ENCODE measurements at places on chromosomes 2 and 18. TPM values are rescaled to one million over a fixed set of nuclear protein-coding genes. Genes with fewer than 3 reads are reported as not detected.

The PTPRN gene
- total RNA-seq, result 0.86 TPM

The CD226 gene
- 0.97 TPM for total RNA-seq

The NEMP2 gene
- 3.9 TPM for total RNA-seq

The CHRND gene
- total RNA-seq, result not detected

The CYP27A1 gene
- 16.1 TPM for total RNA-seq

The NLRC4 gene
- total RNA-seq, result not detected

The TMEM200C gene
- total RNA-seq, result not detected

The NAB1 gene
- total RNA-seq, result 32.2 TPM

The OXER1 gene
- total RNA-seq, result under 0.01 TPM

The WBP1 gene
- total RNA-seq, result 45.4 TPM

The G6PC2 gene
- not detected for total RNA-seq

The DLX2 gene
- under 0.01 TPM for total RNA-seq

The CGREF1 gene
- total RNA-seq, result under 0.01 TPM

The DNAH6 gene
- total RNA-seq, result under 0.01 TPM

The RPRM gene
- not detected for total RNA-seq

The DSG4 gene
- total RNA-seq, result not detected

The NEURL3 gene
- not detected for total RNA-seq

The FAM124B gene
- under 0.01 TPM for total RNA-seq

The SERPINB5 gene
- total RNA-seq, result not detected

The ABCG8 gene
- not detected for total RNA-seq

The ATG16L1 gene
- 27.4 TPM for total RNA-seq

The PGAP1 gene
- total RNA-seq, result 11.7 TPM

The MRPL19 gene
- total RNA-seq, result 42.8 TPM

The USP14 gene
- 27.6 TPM for total RNA-seq

The PAX3 gene
- total RNA-seq, result not detected

The SIX2 gene
- under 0.01 TPM for total RNA-seq

The HADHB gene
- total RNA-seq, result 106 TPM

The DCDC2C gene
- not detected for total RNA-seq

The C2orf78 gene
- total RNA-seq, result not detected

The CYRIA gene
- 0.43 TPM for total RNA-seq

The CDK15 gene
- total RNA-seq, result 3.5 TPM

The SLC11A1 gene
- 0.43 TPM for total RNA-seq

The KLF11 gene
- total RNA-seq, result 6.9 TPM

The TNFRSF11A gene
- under 0.01 TPM for total RNA-seq

The TUBA4B gene
- total RNA-seq, result not detected

The ALPG gene
- total RNA-seq, result not detected

The GPR45 gene
- not detected for total RNA-seq

The NT5DC4 gene
- total RNA-seq, result not detected

The CPLX4 gene
- total RNA-seq, result under 0.01 TPM

The PDE11A gene
- total RNA-seq, result under 0.01 TPM

Measured in fibroblast of villous mesenchyme (primary cell).